ENCODE measurements at places on chromosomes 7 and 10.

DNA sequence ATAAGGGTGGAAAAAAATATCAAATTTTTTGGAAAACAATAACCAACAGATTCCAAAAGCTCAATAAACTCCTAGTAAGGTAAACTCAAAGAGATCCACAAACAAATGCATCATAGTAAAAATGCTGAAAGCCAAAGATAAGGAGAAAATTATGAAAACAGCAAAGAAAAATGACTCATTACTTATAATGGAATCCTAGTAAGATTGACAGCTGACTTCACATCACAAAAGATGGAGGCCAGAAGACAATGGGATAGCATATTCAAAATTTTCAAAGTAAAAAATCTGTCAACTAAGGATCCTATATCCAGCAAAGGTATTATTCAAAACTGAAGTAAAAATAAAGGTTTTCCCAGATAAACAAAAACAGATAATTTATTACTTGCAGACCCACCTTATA is 183.4 kb upstream of the VIPR2 start:
- no peak for DNase-seq

DNA sequence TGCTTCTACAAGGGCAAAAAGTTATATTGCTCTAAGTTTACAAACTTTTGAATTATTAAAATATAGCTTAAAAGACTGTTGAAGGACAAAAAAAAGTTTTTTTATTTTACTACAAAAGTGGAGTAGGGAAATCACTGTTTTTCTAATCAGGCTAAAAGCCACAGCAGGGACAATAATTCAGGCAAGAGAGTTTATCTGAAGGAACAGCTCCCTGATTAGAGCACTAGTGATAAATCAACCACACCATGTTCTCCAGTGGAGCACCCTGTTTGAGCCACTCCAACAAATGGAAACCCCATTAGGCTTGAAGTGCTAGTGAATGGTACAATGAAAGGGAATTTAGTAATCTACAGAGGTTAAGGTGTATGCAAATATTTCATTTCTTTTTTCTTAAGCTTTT is 357.1 kb downstream of the SEMA3D start:
- no peak for DNase-seq

GRCh38 chr7:115024276-115024675 is 102.4 kb downstream of the MDFIC start:
- no peak for DNase-seq

DNA sequence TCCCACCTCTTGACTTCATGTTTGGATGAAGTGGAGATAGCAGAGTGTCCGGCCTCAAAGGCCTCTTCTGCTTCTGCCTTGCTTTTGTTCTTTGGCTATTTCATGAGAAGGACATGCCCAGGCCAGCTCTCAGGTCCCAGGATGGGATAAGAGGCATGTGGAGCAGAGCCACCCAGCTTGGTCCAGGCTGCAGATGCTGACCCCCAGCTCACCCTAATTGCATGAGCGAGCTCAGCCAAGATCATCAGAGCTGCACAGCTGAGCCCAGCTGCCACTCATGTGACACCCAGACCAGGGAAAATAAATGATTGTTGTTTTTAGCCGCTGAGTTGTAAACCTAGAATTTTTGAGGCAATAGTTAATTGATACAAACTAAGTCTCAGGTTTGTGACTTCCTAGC is 230.0 kb downstream of the PHF14 start:
- no peak for DNase-seq

GRCh38 chr7:20577441-20578071 is 37.9 kb upstream of the ABCB5 start:
- no peak for DNase-seq

GRCh38 chr10:86815035-86815617 is 58.7 kb downstream of the BMPR1A start:
- no peak for DNase-seq

DNA sequence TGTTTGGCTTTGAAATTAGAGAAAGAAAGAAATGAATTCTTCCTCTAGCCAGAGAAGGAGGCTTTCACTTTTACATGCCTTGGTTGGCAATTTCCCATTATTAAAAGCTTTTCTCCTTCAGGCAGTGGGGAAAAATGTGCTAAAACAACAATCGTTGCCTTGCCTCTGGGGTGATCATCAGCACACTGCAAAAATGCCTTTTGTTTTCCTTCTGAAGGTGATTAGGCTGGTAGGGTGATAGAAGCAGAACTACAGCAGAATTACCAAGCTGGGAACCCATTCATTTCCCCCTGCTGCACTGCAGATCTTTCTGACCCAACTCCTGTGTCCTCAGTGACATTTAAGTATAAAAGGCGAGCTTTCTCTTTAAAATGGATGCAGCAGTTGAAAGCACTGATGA is 22.2 kb downstream of the ANK3 start:
- DNase-seq, result no peak

DNA sequence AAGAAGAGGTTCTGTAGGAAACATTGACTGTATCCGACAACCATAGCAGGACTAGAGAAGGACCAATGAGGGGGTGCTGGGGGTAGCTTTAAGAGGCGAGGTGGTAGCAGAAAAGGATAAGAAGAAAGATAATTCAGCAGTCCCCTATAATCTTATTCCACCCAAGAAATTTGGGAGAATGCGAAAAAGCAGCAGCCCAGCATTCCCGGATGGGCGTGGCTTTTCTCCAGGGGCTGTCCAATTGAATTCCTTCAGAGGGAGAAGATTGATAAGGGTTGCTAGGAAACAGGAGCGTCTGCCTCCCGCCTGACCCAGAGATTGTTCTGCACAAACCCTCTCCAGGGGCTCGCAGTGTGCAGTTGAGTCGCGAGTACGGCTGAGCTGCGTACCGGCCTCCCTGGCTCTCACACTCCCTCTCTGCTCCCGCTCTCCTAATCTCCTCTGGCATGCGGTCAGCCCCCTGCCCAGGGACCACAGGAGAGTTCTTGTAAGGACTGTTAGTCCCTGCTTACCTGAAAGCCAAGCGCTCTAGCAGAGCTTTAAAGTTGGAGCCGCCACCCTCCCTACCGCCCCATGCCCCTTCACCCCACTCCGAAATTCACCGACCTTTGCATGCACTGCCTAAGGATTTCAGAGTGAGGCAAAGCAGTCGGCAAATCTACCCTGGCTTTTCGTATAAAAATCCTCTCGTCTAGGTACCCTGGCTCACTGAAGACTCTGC is at the start of gene GRM3:
Gene GRM3 (plus strand): TSS at position 349 of the 721 bp plus-strand sequence. CDS start 121,237 bp downstream, outside the sequence.
- DNase-seq, result peak; percentile 55

DNA sequence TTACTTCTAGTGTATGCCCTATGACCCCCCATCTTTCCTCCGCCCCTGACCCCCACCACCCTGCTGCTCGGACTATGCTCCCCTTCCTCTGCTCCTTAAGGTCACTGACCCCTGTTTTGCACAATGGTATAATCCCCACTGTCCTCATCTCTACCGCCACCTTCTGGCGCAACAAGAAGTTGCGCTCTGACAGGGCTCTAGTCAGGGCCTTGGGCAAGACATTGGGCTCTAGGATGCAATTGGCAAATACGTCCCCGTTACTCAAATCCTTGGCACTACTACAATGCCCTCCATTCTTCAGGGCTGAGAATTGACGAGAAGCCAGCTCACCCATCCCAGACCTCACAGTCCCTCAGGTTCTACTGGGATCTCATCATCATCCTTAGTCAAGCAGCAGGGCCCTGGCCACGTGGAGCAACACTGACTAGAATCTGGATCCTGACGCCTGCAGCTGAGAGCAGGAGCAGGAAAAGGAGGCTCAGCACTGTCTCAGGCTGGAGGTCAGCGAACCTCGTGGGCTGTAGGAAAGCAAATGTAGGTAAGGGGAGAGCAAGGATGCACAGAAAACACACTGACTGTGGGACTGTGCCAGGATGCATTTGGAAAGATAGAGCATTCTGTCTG is 10.6 kb downstream of the LRIT2 start:
- peak; percentile 60 for DNase-seq

GRCh38 chr7:104160375-104160774 is 47.4 kb downstream of the ORC5 start:
- DNase-seq, result no peak

- no peak for DNase-seq
These were observed 219.0 kb downstream of the CCDC3 start for GRCh38 chr10:12782537-12782936.

DNA sequence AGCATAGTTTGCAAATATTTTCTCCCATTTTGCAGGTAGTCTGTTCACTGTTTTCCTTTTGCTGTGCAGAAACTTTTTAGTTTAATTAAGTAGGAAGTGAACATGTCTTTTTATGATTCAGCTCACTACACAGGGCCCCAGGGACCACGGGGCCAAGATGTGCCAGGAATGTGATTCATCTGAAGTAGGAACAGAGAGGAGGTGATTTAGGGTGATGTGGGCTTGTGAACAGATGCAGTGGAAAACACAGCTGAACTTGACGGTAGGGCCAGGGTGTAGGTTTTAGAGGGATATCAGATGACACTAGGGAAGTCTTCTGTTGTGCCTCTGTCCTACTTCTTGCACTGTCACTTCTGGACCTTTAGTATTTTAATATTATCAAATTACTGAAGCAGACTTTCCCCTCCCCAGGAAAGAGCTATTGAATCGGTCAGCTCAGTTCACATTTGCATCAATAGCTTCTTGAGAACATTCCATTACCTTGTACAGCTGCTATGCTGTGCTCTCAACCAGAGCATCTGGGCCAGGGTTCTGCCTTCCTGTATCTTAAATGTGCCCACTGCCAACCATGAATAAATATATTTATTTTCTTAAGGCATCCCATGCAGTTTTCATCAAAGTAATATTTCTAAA is 96.9 kb downstream of the OSBPL3 start:
- DNase-seq, result no peak

GRCh38 chr10:101157756-101158458 is 26.8 kb downstream of the TLX1 start:
- DNase-seq, result no peak

- no peak for DNase-seq
These were observed 10.1 kb downstream of the ABCB1 start for GRCh38 chr7:87590578-87590977.

DNA sequence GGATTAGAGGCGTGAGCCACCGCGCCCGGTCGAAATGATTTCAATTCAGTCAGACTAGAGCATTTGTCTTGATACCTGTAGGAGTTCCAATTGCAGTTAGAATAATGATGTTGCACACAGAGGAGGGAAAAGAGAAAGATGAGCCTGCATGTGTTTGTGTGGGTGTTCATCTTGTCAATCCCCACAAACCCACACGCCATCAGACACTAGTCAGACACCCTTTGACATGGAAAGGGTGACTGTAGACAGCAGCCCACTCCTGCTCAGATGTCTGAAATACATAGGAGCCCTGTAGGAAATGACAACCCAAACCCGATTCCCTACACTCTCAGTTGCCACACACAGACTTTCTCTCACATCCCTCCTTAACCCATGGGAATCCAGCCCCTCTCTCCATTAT is 92.0 kb downstream of the ABLIM1 start:
- DNase-seq, result no peak

GRCh38 chr7:94654783-94655125 is 1.2 kb downstream of the SGCE start:
- no peak for DNase-seq

GRCh38 chr10:42304341-42304740 is 334.0 kb downstream of the ZNF33B start:
- no peak for DNase-seq

GRCh38 chr7:148773334-148773733 is 74.6 kb downstream of the CUL1 start:
- DNase-seq, result no peak

- no peak for DNase-seq
These were observed 87.1 kb downstream of the DYNC1I1 start for GRCh38 chr7:95859429-95859828.

- no peak for DNase-seq
These were observed 397.9 kb downstream of the TNS3 start for GRCh38 chr7:47183862-47184590.

- DNase-seq, result no peak
These were observed 210.4 kb downstream of the SKIDA1 start for GRCh38 chr10:21314906-21315644.

GRCh38 chr10:17888189-17888588 is 63.5 kb upstream of the SLC39A12 start:
- no peak for DNase-seq

DNA sequence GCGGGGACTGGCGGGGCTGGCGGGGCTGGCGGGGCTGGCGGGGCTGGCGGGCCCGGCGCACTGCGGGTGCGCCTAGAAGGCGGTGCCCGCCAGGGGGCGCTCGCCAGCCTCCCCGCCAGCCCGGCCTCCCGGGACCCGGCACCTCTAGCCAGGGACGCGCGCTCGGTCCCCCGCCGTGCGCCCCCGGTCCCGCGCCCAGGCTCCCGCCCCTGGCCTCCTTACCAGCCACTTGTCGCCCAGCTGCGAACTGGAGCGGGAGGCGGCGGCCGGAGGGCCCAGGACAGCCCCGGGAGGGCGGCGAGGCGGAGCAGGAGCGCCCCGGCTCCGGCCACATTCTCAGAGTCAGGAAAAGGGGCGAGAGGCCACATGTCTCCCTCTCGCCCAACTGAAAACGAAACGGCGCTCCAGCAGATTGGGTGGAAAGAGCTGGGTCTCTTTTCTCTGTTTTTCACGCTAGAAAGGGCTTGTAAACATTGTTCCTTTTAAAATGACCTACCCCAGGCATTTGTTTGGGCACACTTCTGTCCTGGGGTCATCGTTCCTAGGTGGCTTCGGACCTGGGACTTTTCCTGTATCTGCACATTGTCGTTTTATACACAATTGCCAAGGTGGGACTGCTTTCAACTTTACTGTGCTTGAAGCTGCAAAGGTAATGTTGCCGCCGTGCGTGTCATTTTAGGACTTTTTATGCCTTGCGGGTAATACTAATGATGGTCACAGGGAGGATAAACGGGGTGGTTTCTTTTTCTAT is 378 bp upstream of the PRKCQ start:
- DNase-seq, result no peak

- DNase-seq, result no peak
These were observed 198.0 kb downstream of the CSTF2T start for GRCh38 chr10:51501396-51501795.

DNA sequence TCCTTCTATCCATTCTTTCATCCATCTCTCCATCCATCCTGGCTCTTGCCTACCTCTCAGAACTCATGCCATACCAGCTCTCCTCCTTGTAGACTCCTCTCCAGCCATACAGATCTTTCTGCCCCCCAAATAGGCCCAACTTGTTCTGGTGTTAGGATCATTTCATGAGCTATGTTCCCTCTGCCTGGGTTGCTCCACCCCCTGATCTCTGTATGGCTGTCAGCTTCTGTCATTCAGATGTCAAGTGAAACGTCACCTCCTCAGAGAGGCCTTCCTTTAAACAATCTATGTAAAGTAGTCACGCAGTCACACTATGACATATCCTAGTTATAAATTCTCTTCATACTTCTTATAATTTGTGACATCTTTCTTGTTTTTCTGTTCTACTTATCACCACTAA is 42.3 kb upstream of the PNLIPRP3 start:
- DNase-seq, result no peak
